H1 (cell line): ENCODE measurements at places on chromosomes 12 and 14. TPM values are rescaled to one million over a fixed set of nuclear protein-coding genes. Genes with fewer than 3 reads are reported as not detected.

The MED13L gene
- total RNA-seq, result 49.0 and 51.7 TPM in 2 replicates

The GZMB gene
- not detected in 2 replicates for total RNA-seq

The CLEC4C gene
- total RNA-seq, result 0.76 TPM in 1 of 2 replicates, not detected in the other

The REM2 gene
- total RNA-seq, result 1.1 and 1.3 TPM in 2 replicates

- no peaks in the 10 kb centered on the region for H3K27me3 ChIP-seq
- H3K27ac ChIP-seq, result no peak overlapping the region
- no peak overlapping the region for H3K4me3 ChIP-seq
- no peak for DNase-seq
- H3K36me3 ChIP-seq, result no peaks in the 10 kb centered on the region
Measured at GRCh38 chr14:99183716-99184115, 88.3 kb downstream of the BCL11B start.

DNA sequence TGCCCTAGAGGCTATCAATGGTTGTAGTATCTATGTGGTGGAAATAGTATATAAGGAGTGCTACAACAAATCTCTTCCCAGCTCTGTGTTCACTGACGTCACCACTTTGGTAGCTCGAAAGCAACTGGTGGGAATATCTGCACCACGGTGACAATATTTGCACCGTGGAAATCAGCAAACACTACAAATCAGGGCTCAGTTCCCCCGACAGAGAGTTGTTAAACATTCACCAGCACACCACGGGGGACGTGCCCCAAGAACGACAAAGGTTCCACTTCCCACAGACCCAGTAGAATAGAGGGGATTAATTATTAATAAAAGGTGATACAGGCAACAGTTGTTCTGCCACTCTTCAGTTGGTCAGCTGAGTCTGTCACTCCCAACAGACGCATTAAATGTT lies 98.4 kb downstream of the CCDC60 start:
- peaks cover 2% of the 10 kb centered on the region; the same call in 1 of the 2 replicates for H3K4me1 ChIP-seq
- H3K36me3 ChIP-seq, result no peaks in the 10 kb centered on the region
- no peak overlapping the region for H3K27ac ChIP-seq
- DNase-seq, result no peak
- H3K4me3 ChIP-seq, result no peak overlapping the region

DNA sequence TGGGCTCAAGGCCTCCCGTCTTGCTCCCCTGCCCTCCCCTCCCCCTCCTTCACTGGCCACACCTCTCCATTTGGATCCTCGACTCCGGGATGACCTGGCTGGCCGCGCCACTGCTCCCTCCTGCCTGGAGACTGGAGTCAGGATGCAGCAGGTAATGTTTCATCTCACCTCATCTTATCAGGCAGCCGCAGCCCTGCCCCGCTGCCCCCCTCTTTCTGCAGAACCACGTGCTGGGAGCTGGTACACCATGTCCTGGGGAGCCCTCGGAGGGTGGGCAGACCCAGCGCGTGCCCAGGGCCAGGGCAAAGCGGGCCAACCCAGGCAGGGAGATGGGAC lies 31.1 kb downstream of the BEGAIN start:
- no peak overlapping the region for H3K4me3 ChIP-seq
- no peaks in the 10 kb centered on the region for H3K36me3 ChIP-seq
- no peak for DNase-seq
- no peak overlapping the region for H3K27ac ChIP-seq
- peaks cover 14% of the 10 kb centered on the region for H3K4me1 ChIP-seq

DNA sequence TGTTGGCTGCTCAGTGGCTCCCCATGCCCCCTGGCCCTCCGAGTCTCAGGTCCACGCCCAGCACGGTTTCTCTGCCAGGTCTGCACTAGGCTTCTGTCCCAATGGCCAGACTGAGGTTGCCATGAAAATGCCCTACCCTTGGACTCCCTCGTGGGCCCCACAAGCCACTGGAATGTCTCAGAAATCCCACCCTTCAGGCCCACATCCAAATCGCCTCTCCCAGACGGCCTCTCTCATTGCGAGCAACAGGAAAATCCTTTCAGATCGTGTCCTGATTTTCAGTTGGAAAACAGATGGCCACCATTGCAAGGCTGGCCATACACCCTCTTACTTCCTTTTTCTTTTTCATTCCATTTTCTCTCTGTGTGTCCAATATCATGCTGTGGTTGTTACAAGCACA lies 77.3 kb downstream of the IRF2BPL start:
- DNase-seq, result no peak
- H3K36me3 ChIP-seq, result no peaks in the 10 kb centered on the region
- H3K4me3 ChIP-seq, result no peak overlapping the region
- peaks cover 30% of the 10 kb centered on the region for H3K4me1 ChIP-seq
- no peaks in the 10 kb centered on the region for H3K27me3 ChIP-seq

DNA sequence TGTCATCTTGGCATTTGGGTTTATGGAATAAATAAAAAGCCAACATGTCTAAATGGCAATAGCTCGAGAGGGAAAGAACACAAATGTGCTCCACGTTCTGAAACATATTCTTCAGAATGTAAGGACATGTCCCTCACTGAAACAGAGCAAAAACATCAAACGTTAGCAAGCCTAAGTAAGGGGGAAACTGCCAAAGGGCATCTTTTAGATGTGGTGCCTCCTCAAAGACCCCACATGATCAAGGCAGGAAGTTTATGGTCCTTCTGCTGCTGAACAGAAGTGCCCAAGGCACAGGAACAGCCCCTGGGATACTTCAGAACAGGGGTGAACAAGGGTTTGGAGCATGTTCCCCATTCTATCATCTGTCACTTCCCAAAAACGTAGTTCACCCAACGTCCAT lies 227.0 kb downstream of the ANO2 start:
- no peaks in the 10 kb centered on the region for H3K27me3 ChIP-seq
- no peak overlapping the region for H3K27ac ChIP-seq
- no peaks in the 10 kb centered on the region for H3K36me3 ChIP-seq
- no peak overlapping the region for H3K4me3 ChIP-seq
- DNase-seq, result no peak

- no peaks in the 10 kb centered on the region for H3K36me3 ChIP-seq
- DNase-seq, result no peak
Measured at GRCh38 chr14:22338917-22339715, 249.9 kb downstream of the DAD1 start.

DNA sequence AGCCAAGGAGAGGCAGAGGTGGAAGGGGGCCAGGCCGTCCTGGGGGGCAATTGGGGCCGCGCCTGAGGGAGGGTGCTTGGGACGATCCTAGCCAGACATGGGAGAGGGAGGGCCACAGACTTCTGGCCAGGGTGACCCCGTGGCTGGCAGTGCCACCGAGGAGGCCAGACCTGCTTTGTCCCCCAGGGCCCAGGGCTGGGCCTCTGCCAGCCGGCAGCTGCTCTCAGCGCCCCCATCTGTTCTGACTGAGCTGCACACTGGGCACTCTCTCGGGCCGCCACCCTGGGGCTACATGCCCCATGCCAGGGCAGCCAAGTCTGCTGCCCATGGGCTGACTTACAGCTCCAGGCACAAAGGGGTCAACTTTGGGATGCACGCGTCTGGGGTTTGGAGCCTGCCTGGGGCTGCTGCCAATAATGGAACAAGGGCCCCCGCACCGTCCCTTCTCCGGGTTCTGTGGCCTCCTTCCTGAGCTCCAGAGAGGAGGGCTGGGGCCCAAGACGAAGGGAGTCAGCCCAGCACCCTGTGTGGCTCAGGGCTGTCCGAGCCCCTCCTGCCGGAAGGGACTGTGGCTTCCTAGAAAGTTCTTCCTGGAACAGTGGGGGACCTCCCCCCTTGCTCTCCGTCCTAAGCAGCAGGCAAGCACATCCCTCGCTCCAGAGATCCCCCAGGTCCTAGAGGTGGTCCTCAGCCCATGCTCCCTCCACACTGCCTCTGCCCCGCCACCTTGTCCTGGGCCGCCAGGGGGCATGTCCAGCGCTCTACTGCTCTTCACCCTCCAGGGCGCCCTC lies 1.1 kb downstream of the ADSS1 start:
- H3K4me3 ChIP-seq, result peak overlapping the region; percentile 60; the same call in 1 of the 2 replicates
- no peak overlapping the region for H3K27ac ChIP-seq
- DNase-seq, result no peak
- H3K4me1 ChIP-seq, result peaks cover 11% of the 10 kb centered on the region
- H3K36me3 ChIP-seq, result no peaks in the 10 kb centered on the region
- H3K27me3 ChIP-seq, result no peaks in the 10 kb centered on the region

DNA sequence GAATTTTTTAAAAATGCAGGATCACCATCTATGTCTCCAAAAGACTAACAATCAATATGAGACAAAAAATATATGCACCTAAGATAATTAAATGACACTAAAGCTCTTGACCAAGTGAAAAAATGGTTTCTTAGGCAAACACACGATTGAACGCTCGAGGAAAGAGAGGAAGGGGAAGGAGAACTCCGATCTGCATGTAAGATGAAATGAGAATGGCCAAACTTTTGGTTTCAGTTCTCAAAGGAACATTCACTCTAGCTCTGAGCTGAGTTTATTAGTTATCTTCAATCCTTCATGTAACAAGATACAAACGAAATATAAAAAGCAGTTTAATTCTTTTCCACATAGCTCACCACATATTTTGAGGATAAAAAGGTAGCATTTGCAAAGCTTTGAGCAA lies 2.8 kb downstream of the DYRK4 start:
- no peak overlapping the region for H3K4me3 ChIP-seq
- no peak for DNase-seq
- no peak overlapping the region for H3K27ac ChIP-seq
- H3K27me3 ChIP-seq, result peaks cover 1% of the 10 kb centered on the region
- H3K36me3 ChIP-seq, result no peaks in the 10 kb centered on the region

- H3K4me3 ChIP-seq, result no peak overlapping the region
- DNase-seq, result no peak
- H3K27me3 ChIP-seq, result no peaks in the 10 kb centered on the region
Measured at GRCh38 chr14:104436741-104437701, 142.5 kb upstream of the C14orf180 start.
